ENCODE measurements at places on chromosomes 4 and X. TPM values are rescaled to one million over a fixed set of nuclear protein-coding genes. Genes with fewer than 3 reads are reported as not detected.

DNA sequence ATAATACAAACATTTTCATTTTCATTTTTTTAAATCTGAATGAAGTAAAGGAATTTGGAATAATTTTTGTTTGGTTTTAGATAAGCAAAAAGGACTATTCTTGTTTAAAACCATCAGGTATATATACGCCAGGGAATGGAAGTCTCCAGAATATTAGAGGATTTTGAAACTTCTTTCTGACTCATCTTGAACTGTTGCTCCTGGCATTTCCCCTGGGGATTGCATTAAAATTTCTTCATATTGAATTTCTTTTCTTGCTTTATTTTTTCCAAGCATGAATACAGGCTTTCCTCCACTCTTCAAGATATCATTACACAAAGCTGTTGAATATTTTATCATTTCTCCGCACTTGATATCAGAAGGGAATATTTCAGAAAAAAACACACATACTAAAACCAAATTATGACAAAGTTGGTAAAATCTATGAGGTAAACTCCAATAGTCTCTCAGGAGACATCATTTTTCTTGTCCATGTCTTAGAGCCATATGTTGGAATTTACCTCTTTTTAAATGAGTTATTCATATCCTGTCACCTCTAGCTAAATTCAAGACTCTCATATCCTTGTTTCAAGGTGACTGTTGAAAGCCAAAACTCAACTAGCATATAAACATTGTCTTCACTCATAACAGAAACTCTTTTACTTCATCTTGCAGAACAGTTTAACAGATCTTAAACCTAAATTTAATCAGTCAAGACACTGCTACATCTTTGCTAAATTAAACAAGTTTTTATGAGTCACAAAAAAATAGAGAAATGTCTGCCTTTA, 20.7 kb upstream of the CSN1S1 start:
- H3K27ac ChIP-seq: no peak overlapping the region
- H3K4me1 ChIP-seq: no peaks in the 10 kb centered on the region
- no peak for DNase-seq
- H3K4me3 ChIP-seq: no peak overlapping the region
- H3K27me3 ChIP-seq: no peaks in the 10 kb centered on the region

DNA sequence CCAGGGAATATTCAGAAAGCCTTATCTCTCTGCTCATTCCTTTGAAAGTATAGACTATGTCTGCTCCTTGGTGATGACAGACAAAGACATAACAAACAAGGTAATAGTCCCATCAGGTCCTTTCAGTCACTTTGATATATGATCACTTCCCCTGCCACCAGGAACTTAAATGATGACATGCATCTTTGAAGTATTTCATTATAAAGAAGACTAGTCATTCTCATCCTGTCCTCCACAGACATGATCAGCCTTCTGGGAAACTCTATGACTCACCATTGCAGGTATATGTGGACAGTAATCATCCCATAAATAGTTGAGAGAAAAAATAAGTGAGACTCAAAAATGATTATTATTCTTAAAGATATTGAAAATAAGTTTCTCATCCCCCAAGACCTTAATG, 117.5 kb upstream of the VCX2 start:
- H3K27ac ChIP-seq: no peak overlapping the region
- H3K27me3 ChIP-seq: no peaks in the 10 kb centered on the region
- DNase-seq: no peak
- no peak overlapping the region for H3K4me3 ChIP-seq
- H3K36me3 ChIP-seq: no peaks in the 10 kb centered on the region

GRCh38 chr4:68734095-68734494, 63.6 kb upstream of the UGT2B15 start:
- H3K4me3 ChIP-seq: no peak overlapping the region
- H3K27me3 ChIP-seq: no peaks in the 10 kb centered on the region
- H3K4me1 ChIP-seq: no peaks in the 10 kb centered on the region
- H3K36me3 ChIP-seq: no peaks in the 10 kb centered on the region
- no peak overlapping the region for H3K27ac ChIP-seq

- H3K27ac ChIP-seq: no peak overlapping the region
- no peaks in the 10 kb centered on the region for H3K4me1 ChIP-seq
- no peak overlapping the region for H3K4me3 ChIP-seq
- no peak for DNase-seq
Observed at GRCh38 chr4:115119804-115120352, 6.5 kb upstream of the NDST4 start.

DNA sequence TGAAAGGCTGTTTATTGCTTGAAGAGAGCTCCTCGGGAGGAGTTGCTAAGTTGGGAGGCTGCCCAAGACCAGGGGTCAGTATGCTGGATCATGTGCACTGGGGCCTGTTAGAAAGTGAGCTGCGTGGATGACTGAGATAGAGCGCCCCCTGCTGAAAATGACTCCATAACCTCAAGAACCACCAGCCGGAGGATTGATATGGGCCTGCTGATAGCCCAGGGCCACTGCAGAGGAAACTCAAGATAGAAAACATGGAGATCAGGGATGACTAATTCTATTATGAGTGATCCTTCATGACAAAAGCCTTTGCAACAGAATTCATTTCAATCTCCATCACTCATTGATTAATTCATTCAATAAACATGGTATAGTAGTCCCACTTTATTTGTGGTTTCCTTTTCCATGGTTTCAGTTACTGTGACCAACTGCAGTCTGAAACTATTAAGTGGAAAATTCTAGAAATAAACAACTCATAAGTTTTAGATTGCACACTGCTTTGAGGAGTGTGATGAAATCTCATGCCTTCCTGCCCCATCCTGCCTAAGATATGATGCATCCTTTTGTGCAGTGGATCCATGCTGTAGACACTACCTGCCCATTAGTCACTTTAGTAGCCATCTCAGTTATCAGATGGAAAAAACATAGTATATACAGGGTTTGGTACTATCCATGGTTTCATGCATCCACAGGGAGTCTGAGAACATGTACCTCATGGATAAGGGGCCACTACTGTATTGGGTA, 126.7 kb upstream of the MBNL3 start:
- no peak overlapping the region for H3K4me3 ChIP-seq
- no peaks in the 10 kb centered on the region for H3K4me1 ChIP-seq
- peaks cover 8% of the 10 kb centered on the region for H3K27me3 ChIP-seq
- DNase-seq: peak; percentile 62
- no peak overlapping the region for H3K27ac ChIP-seq

- no peaks in the 10 kb centered on the region for H3K36me3 ChIP-seq
- no peak within 1 kb of the TSS for H3K4me3 ChIP-seq
- no peaks in the 10 kb centered on the region for H3K4me1 ChIP-seq
- no peaks in the 10 kb centered on the region for H3K27me3 ChIP-seq
- no peak for DNase-seq
Observed at GRCh38 chrX:136497556-136498052, at the start of gene HTATSF1. Gene HTATSF1, plus strand, starts transcription at chrX:136497592. Its CDS starts 93 bp downstream, at chrX:136497685.

- no peaks in the 10 kb centered on the region for H3K4me1 ChIP-seq
- no peaks in the 10 kb centered on the region for H3K27me3 ChIP-seq
- no peaks in the 10 kb centered on the region for H3K36me3 ChIP-seq
- H3K4me3 ChIP-seq: no peak overlapping the region
- DNase-seq: no peak
Observed at GRCh38 chrX:10755439-10756334, 135.3 kb upstream of the MID1 start.

GRCh38 chrX:96176921-96177320, 507.7 kb upstream of the DIAPH2 start:
- no peak for DNase-seq
- no peak overlapping the region for H3K27ac ChIP-seq
- no peaks in the 10 kb centered on the region for H3K36me3 ChIP-seq
- no peaks in the 10 kb centered on the region for H3K4me1 ChIP-seq
- H3K27me3 ChIP-seq: no peaks in the 10 kb centered on the region

- H3K36me3 ChIP-seq: no peaks in the 10 kb centered on the region
- no peaks in the 10 kb centered on the region for H3K27me3 ChIP-seq
- H3K4me3 ChIP-seq: no peak overlapping the region
- no peak overlapping the region for H3K27ac ChIP-seq
Observed at GRCh38 chr4:158906073-158906472, 137.2 kb downstream of the FNIP2 start.

DNA sequence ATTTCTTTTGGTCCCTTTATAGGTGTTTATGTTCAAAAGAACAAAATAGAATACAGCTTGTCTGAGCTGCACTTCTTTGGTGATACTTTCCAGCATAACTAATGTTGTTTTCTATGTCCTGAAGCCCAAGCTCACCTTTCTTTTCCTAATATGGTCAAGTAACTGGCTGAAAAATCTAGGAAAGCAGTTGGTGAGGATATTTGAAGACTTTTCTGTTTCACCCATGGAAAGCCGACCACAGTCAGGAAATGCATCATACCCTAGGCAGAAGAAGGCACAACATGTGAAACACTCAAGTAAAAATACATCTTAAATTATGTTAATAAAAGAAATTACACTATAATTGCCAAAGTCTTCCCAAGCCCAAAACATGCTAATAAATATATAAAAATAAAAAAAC, 337.0 kb downstream of the PDGFC start:
- no peaks in the 10 kb centered on the region for H3K36me3 ChIP-seq
- H3K27ac ChIP-seq: no peak overlapping the region
- no peak overlapping the region for H3K4me3 ChIP-seq
- no peak for DNase-seq
- H3K27me3 ChIP-seq: no peaks in the 10 kb centered on the region

GRCh38 chrX:55111578-55112254, 22.9 kb downstream of the PAGE2 start:
- no peaks in the 10 kb centered on the region for H3K4me1 ChIP-seq
- no peaks in the 10 kb centered on the region for H3K36me3 ChIP-seq
- DNase-seq: no peak
- H3K27me3 ChIP-seq: peaks cover 16% of the 10 kb centered on the region

GRCh38 chr4:13907255-13907751, 279.8 kb upstream of the BOD1L1 start:
- H3K27me3 ChIP-seq: no peaks in the 10 kb centered on the region
- peaks cover 3% of the 10 kb centered on the region for H3K4me1 ChIP-seq
- peak overlapping the region; percentile 80 for H3K27ac ChIP-seq
- no peak overlapping the region for H3K4me3 ChIP-seq
- DNase-seq: no peak

DNA sequence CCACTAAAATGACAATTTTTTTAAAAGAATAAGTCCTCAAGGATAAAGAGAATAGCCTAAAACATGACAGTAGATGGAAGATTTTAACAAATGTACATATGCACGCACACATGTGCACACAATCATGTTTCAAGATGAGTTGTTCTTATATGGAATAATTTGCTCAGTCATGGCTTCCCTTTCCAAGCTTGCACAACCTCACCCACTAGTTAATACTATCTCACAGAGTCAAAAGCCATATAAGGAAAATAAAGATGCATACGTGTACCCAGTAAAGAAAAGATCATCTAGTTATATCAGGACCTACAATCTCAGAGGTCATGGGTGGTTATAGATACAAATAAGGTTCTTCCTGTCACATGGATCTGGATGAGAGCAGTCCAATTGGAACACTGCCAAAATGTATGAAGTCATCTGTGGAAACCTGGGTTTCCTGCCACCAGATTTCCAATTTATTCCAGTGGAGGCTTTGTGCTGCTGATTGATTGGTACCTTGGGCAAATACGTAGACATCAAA, 56.1 kb downstream of the FAM13A start:
- no peak overlapping the region for H3K4me3 ChIP-seq
- no peak overlapping the region for H3K27ac ChIP-seq
- H3K27me3 ChIP-seq: no peaks in the 10 kb centered on the region
- H3K36me3 ChIP-seq: no peaks in the 10 kb centered on the region

DNA sequence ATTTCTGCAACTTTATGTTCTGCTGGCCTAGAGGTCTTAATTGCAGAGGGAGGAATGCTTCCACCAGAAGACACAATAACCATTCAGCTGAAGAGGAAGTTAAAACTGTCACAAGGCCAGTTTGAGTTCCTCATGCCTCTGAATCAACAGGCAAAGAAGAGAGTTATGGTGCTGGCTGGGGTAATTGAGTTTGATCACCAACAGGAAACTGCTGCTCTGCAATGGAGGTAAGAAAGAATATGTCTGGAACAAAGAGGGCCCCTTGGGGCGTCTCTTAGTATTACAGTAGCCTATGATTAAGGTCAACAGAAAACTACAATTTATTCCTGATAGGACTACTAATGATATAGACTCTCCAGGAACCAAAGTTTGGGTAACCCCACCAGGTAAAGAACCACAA, 744.0 kb downstream of the FSTL5 start:
- H3K27ac ChIP-seq: no peak overlapping the region
- no peak for DNase-seq
- H3K36me3 ChIP-seq: no peaks in the 10 kb centered on the region
- no peak overlapping the region for H3K4me3 ChIP-seq

DNA sequence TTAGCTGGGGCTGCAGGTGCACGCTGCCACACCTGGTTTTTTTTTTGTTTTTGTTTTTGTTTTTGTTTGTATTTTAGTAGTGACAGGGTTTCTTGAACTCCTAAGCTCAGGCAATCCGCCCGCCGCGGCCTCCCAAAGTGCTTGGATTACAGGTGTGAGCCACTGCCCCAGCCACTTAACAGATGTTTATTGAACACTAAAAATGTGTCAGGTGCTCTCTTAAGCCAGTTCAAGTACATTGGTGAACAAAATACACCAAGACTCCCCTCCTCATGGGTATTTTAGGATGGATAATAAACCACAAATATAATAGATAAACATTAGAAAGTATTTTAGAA, 69.9 kb downstream of the TRAPPC11 start:
- no peaks in the 10 kb centered on the region for H3K36me3 ChIP-seq
- no peak overlapping the region for H3K27ac ChIP-seq
- H3K4me3 ChIP-seq: no peak overlapping the region
- H3K27me3 ChIP-seq: no peaks in the 10 kb centered on the region

DNA sequence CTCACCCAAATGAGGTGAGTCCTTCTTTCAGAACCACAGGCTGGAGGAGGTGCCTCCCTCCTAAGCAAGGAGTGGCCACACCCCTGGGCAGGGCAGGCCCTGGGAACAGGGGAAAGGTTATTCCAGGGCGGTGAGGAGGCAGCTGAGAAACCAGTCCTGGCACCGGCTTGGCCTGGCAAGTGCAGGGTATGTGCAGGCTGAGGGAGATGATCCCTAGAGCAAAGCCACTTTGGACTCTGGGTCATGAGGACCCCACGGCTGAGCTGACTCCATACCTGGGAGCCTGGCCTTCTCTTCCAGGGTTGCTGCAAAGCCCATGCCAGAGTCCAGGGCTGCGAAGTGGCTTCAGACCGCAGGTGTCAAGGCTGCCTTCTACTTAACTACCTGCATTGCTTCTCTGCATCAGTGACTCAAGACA, 49.5 kb upstream of the HELT start:
- no peak for DNase-seq
- no peak overlapping the region for H3K27ac ChIP-seq
- no peaks in the 10 kb centered on the region for H3K27me3 ChIP-seq
- H3K4me3 ChIP-seq: no peak overlapping the region
- no peaks in the 10 kb centered on the region for H3K4me1 ChIP-seq

DNA sequence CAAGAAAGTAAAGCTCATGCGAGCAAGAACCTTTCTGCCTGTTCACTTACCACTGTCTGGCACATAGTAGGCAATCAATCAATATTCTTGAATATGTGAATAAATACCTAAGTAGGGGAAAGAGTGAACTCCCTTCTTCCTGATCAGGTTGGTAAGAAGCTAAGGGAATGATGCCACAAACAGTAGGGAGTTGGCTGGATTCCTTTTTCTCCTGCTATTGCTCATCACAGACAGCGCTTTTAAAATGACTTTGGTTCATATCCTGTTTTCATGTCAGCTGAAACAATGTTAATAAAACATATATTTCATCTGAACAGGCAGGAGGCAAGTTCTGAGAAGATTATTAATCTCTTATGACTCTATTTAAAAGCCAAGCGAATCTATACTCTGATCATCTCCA, 99.2 kb downstream of the NSUN7 start:
- H3K27me3 ChIP-seq: no peaks in the 10 kb centered on the region
- no peak overlapping the region for H3K27ac ChIP-seq
- H3K36me3 ChIP-seq: no peaks in the 10 kb centered on the region
- no peaks in the 10 kb centered on the region for H3K4me1 ChIP-seq

Gene ATP10D
- 21.4 TPM for total RNA-seq

Gene FAM9C
- total RNA-seq: not detected

Gene RIPPLY1
- total RNA-seq: 0.25 TPM

Gene NSUN7
- 5.0 TPM for total RNA-seq

Gene MAGED4B
- total RNA-seq: 2.1 TPM

Gene GPRIN3
- total RNA-seq: 4.2 TPM

Gene GRID2
- 2.7 TPM for total RNA-seq

Gene NWD2
- total RNA-seq: not detected
